Thoracic aorta endothelial cell (primary cell): ENCODE measurements at places on chromosomes 13 and 19. TPM values are rescaled to one million over a fixed set of nuclear protein-coding genes. Genes with fewer than 3 reads are reported as not detected.

TEX29 gene
- total RNA-seq, result not detected in 2 replicates

RAB3D gene
- total RNA-seq, result 44.4 and 51.0 TPM in 2 replicates

CD177 gene
- not detected in 2 replicates for total RNA-seq

ZFP82 gene
- total RNA-seq, result 4.8 and 5.5 TPM in 2 replicates

SIGLEC10 gene
- total RNA-seq, result not detected in 2 replicates

HTR2A gene
- total RNA-seq, result not detected in 2 replicates

KLF1 gene
- not detected in 2 replicates for total RNA-seq

CIC gene
- 23.9 and 36.1 TPM in 2 replicates for total RNA-seq

C3 gene
- 0.14 and 0.27 TPM in 2 replicates for total RNA-seq
